Uterine smooth muscle cell (primary cell): ENCODE measurements at places on chromosomes 6 and 20. TPM values are rescaled to one million over a fixed set of nuclear protein-coding genes. Genes with fewer than 3 reads are reported as not detected.

BAK1 gene
- 13.0 and 18.0 TPM in 2 replicates for total RNA-seq

VWA7 gene
- total RNA-seq: 0.11 and 0.25 TPM in 2 replicates

RAET1L gene
- not detected in 2 replicates for total RNA-seq

CNKSR3 gene
- 5.0 and 5.9 TPM in 2 replicates for total RNA-seq

LAMA2 gene
- 58.3 and 109 TPM in 2 replicates for total RNA-seq
